ENCODE measurements at places on chromosomes 11 and 22. TPM values are rescaled to one million over a fixed set of nuclear protein-coding genes. Genes with fewer than 3 reads are reported as not detected.

WNT7B gene
- not detected for total RNA-seq

SLC22A9 gene
- not detected for total RNA-seq

NRGN gene
- 0.20 TPM for total RNA-seq

SPCS2 gene
- total RNA-seq: 8.7 TPM

APOBEC3C gene
- total RNA-seq: 2.0 TPM

Data from lung microvascular endothelial cell (primary cell).